ENCODE measurements at places on chromosomes 11 and 22.

- no peak for DNase-seq
These were observed 76.1 kb downstream of the MED15 start for GRCh38 chr22:20583471-20583922.

DNA sequence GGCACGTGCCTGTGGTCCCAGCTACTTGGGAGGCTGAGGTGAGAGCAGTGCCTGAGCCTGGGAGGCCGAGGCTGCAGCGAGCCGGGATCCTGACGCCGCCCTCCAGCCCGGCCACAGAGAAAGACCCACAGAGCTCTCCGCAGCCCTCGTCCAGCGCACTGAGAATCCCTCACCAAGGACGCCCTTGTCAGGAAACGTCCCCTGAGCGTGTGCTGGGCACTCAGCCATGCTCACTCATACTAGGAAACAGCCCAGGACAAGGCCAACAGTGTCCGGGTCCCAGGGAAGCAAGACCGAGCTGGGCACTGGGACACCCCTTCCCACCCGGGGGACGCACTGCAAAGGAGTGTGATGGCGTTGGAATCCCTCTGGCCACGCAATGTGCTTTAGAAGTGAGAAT, 14.5 kb downstream of the DEAF1 start:
- no peak for DNase-seq

DNA sequence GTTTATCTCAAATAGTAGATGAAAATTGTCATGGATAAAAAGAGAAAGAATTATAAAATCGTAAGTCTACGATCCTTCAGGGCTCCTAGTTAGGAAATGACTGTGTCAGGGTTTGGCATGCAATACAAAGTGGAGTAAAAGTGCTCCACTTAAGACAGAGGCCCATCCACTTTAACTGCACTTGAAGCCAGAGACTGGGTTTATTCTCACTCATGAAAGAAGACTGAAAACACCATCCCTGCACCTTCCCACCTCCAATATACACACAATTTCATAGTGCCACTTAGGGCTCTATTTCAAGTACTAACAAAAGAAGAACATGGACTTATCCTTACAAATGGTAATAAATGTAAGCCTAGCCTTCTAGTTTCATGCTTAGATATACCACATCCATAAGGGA, 70.7 kb downstream of the ANO5 start:
- DNase-seq: no peak

GRCh38 chr11:88353386-88353785, 15.8 kb upstream of the CTSC start:
- no peak for DNase-seq

- DNase-seq: no peak
These were observed 13.2 kb upstream of the SHANK2 start for GRCh38 chr11:71265559-71266092.

DNA sequence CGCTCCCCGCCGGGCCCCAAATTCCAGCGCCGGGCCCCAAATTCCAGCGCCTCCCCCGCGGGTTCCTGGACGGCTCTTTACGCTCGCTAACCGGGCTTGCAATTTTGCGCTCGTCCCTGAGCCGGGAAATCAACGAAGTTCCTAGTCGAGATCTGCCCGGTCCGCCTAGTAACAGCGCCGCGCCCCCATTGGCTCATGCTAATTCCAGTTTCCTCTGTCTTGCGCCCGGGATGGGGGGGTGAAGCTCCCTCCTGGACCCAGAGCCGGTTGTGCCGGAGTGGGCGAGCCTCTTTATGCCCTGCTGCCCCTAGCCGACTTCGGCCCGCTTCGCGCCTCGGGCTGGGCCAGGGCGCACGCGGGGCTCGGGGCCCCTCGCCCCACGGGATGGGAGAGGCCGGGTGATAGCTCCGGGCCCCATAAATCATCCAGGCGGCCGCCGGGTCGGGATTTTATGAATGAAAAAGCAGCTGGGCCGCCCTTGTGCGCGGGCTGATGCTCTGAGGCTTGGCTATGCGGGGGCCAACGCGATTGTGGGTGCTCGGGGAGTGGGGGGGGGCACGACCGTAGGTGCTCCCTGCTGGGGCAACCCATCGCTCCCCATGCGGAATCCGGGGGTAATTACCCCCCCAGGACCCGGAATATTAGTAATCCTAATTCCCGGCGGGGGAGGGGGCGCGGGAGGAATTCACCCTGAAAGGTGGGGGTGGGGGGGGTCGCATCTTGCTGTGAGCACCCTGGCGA, 1.8 kb upstream of the CCND1 start:
- DNase-seq: peak; percentile 75

- DNase-seq: no peak
These were observed 3.6 kb upstream of the UBE2L3 start for GRCh38 chr22:21563912-21564311.

GRCh38 chr22:24325105-24325757, 54.6 kb downstream of the SPECC1L start:
- no peak for DNase-seq

GRCh38 chr11:108743851-108744250, 79.0 kb downstream of the DDX10 start:
- no peak for DNase-seq

DNA sequence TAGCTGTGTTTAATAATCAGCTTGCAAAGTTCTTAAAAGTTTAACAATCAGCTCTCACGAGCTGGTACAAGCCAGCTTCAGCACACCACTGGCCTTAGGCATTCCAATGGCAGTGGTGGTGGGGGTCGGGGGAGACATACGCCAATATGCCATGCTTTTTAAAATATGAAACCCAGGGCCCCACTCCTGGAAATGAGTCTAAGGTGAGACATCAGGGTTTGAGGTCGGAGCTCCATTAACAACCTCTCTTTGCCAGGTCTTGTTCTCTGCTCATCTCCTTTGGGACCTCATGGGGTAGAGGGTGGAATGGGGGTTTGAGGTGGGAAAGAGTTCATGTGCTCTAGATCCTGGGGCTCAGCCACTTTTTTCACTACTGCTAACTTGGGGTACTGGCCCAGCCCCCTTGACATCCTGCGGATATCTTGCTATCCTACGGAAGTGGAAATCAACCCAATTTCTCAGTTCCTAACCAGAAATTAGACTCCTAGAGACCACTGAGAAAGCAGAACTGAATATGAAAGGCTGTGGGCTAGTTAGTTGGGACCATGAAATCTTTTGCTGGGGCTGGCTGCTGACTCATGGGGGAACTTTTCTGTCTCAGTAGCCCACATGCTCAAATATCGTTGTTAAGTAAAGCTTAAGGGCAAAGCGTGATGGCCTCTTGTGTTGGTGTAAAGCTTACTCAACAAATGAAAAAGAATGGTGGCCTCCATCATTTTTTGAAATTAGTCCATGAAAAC, 90.1 kb downstream of the PDHX start:
- DNase-seq: no peak

DNA sequence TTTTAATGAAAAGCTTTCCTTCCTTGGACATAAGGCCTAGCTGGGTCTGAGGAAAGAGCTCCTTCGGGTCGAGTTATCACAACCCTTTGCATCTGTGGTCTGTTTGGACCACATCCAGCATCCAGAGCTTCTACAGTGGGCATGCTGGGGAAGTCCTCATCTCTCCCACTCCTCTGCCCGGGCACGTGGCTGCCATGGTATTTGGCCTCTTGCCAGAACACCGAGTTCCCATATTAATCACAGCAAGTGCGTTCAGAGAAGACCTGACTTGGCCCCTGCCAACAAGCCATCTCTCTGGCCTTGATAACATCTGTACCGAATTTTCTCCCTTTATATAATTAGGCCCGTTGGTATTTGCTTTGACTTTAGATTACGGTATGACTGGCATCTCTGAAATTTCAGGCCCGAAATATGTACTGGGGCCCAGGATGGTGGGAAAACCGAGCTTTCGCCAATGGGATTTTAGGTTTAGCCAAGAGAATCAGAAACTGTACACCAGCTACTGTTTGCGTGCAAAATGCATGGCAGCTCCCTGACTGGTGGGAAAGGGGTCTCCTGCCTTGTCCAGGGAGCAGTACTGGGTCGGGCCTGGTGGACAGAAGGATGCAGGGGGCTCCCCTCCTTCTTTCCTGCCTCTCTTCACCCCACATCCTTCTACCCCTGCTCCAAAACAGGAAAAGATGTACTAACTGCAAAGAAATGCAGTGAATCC, 90.0 kb downstream of the MICAL2 start:
- DNase-seq: peak; percentile 41

DNA sequence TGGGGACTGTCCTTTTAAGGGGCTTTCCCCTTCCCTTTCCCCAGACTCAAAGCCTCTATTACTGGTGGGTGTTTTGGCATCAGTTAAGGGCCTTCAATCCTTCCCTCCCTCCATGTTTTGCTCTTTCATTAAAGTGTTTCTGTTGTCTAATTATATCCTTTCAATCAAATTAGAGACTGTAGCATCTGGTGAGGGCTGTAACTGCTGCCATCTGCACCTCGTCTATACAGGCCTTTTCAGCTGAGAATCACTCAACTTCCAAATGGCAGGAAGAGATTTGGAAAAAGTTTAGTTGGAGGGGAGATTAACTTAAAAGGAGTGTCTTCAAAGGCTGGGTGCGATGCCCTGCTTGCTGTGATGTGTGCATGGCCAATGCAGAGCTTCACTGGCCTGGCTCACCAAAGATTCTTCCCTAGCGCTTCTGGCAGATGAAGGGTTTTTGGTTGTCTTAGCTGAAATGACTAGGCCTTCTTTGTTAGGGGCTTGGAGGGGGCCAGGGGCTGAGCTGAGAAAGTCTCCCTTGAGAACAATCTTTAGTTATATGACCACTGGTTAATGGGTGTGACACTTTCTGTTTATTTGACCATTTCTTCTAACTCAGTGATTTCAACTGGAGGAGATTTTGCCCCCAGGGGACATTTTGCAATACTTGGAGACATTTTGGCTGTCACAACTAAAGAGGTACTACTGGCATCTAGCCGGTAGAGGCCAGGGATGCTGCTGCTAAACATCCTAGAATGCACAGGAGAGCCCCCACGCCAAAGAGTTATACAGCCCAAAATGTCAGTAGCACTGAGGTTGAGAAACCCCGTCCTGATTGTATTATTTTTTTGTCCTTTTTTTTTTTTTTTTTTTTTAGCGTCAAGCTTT, 7.5 kb downstream of the KREMEN1 start:
- no peak for DNase-seq

DNA sequence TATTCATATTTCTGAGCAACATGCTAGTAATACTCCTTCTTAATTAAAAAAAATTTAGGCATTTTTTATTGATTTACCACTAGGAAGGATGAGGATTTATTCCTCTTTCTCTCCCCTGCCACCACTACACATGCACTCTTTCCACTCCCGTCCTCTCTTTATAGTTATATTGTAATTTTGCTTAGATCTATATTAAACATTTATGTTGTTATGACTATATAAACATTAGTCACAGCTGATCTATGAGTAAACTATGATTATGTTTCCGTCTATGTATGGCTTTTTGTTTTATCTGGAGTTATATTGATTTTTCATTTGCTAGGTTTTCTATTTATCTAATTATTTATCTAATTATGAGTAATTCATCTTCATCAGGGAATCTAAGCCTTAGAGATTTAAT, 17.8 kb downstream of the CCDC15 start:
- DNase-seq: no peak

DNA sequence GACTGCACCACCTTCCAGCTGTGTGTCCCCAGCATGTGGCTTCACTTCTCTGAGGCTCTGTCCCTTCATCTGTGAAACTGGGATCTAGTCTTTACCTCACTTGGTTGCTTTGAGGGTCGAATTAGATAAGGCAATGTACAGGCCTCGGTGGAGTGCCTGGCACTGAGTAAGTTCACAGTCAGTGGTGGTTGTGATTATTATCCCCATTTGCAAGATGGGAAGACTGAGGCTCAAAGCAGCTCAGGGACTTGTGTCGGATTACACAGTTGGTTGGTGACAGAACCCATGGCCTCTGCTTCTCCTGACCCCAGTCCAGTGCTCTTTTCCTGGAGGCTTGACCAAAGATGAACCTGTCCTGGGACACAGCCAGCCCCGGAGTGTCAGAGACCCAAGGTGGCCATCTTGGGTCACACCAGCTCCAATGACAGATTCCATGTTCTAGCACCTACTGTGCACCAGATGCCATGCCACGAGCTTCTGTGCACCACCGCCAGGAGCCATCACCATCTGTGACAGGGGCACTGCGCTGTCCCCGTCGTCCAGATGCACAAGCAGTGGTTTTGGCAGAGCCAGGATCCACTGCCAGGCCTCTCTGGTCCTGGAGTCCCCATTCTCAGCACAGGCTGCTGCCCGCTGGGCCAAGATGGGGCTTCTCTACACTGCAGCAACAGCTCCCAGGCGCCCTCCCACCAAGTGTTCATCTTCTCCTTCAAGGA, 60.5 kb downstream of the IGLL1 start:
- DNase-seq: no peak

- no peak for DNase-seq
These were observed 18.4 kb downstream of the TECTA start for GRCh38 chr11:121119440-121119839.

GRCh38 chr11:124533626-124534025, 9.8 kb downstream of the OR8B12 start:
- no peak for DNase-seq

- no peak for DNase-seq
These were observed 15.3 kb upstream of the RAB30 start for GRCh38 chr11:83087035-83087434.

DNA sequence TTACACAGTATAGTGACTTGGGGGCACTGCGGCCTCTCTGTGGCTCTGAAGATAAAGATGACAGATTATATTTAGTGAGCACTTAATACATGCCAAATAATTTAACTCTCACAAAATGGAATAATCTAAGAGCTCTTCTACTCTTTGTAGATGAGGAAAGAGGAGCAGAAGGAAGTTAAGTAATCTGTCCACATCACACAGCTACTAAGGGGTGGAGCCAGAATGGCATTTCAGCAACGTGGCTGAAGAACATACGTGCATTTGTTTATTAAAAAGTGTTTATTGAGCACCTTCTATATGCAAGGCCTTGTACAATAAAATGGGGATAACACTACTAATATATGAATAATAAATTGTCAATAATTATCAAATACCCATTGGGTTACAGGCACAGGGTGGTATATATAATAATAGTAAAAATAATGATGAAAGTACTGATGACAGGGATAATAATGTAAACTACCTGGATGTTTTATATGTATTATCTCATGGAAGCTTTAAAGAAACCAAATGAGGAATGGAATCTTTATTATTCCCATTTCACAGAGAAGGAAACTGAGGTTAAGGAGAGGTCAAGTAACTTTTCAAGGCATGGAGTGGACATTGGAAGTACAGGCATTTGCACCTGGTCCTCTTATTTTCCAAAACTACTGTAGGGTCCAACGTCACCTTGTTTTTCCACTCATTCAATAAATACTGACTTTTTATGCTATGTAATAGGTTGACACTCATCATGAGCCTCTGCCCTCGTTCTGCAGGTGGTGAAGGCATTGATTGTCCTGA, 38.0 kb upstream of the IL17RA start:
- no peak for DNase-seq

GRCh38 chr22:27948569-27948968, 29.5 kb upstream of the PITPNB start:
- DNase-seq: no peak

- no peak for DNase-seq
These were observed 52.8 kb downstream of the MN1 start for GRCh38 chr22:27748751-27749191.

- no peak for DNase-seq
These were observed 27.9 kb downstream of the GNAZ start for GRCh38 chr22:23098230-23098705.

- peak; percentile 40 for DNase-seq
These were observed 49.7 kb downstream of the TRIOBP start for GRCh38 chr22:37746366-37747079.

Data from pancreas (tissue), 10 donors.